Lower leg skin (tissue), 4 donors: ENCODE measurements at places on chromosomes 2 and 18.

DNA sequence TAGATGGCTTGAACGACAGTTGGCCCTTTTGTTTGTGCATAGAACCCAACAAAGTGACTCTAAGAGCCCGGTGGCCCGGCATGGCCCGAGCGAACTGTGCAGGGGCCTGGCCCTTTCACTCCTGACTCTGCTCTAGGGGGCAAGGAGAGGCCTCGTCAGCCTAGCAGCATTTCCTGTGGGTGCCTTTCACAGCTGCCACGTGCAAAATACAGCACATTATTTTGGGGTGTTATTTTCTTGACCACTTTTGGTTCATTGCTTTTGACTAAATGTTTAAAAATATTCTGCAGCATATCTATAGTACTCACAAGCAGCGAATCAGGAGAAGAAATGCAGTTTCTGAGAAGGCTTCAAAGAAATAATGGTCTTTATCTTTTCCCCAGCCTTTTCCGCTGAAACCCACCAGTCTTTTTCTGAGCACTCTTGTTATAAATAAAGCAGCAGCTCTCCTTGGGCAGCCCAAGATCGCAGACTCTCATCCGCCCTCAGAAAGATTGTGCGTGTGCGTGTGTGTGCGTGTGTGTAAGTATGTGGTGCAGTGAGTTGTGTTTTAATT lies 31.3 kb downstream of the DGKD start:
- no peak for DNase-seq

GRCh38 chr2:235199128-235199527 lies 247.3 kb downstream of the SH3BP4 start:
- DNase-seq = no peak

- DNase-seq = no peak
Observed at GRCh38 chr2:12897181-12897580, 180.4 kb downstream of the TRIB2 start.

- DNase-seq = no peak
Observed at GRCh38 chr18:79873449-79874110, 75.8 kb downstream of the KCNG2 start.

GRCh38 chr18:45168866-45169600 lies 446.2 kb upstream of the SLC14A2 start:
- DNase-seq = no peak

DNA sequence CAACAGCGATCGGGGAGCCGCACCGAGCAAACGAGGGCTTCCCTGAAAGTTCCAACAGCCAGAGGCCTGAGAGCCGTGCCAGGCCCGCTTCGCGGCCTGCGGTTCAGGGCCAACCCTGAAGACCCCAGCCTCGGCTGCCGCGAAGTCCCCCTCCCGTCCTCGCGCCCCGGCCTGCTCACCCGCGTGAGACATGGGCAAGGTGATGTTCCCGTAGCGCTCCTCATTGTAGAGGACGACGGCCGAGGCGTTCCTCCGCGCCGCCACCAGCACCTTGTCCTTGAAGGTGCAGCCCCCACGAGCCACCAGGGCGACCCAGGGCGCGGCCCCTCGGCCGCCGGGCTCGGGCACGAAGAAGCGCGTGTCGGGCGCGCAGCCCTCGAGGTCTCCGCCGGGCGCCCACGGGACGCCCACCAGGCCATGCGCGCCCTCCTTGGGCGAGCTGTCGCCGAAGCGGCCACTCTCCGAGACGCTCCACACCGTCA lies 510 bp downstream of the RNF149 start:
- DNase-seq = peak; percentile 88

DNA sequence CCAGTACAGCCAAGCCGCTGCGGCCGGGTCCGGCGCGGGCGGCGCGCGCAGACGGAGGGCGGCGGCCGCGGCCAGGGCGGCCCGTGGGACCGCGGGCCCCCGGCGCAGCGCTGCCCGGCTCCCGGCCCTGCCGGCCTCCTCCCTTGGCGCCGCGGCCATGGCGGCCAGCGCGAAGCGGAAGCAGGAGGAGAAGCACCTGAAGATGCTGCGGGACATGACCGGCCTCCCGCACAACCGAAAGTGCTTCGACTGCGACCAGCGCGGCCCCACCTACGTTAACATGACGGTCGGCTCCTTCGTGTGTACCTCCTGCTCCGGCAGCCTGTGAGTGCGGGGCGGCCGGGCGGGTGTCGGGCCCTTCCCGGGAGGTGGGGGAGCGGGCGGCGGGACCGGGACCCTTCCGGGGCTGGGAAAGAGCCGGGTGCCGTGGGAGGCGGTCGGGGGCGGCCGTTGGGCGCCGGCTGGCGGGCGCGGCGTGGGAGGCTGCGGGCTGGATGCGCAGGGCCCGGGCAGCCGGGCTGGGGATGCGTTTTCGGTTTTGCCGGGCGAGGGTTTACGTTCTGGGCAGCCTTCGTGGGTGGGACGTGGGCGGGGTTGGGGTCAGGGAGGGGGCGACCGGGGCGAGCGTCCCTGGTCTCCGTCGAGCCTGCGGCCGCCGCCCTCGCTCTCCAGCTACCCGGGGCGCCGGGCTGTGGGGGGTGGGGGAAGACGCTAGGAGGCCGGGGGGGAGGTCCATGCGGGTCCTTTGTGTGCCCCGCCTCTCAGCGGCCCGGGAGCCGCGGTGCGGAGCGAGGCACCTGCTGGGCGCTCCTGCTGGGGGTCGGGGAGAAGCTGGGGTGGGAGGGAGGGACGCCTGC lies 537 bp downstream of the AGFG1 start:
- DNase-seq = peak; percentile 89
